SIG-M5 (cell line): ENCODE measurements at places on chromosomes 5 and 9.

GRCh38 chr5:160837211-160837610, 14.8 kb downstream of the ATP10B start:
- DNase-seq: no peak

- no peak for DNase-seq
These were observed 82.5 kb upstream of the ZNF169 start for GRCh38 chr9:94176608-94177007.

DNA sequence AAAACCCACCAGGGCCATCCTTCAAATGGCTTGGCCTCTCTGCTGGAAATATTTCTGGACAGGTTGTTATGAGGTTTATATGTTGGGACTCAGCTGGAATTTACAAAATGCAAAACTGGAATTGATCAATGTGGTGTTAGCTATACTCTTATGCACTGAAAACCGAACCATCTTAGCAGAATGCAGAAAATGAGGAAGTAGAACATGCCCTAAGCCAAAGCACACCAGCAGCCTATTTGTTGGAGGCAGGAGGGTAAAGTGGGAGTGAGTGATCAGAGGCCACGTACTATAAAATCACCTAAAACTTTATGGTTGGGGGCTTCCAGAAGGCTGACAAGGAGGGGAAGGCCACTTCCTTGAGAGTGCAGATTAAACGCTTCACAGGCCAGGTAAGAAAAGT, 63.6 kb upstream of the C5orf63 start:
- no peak for DNase-seq

DNA sequence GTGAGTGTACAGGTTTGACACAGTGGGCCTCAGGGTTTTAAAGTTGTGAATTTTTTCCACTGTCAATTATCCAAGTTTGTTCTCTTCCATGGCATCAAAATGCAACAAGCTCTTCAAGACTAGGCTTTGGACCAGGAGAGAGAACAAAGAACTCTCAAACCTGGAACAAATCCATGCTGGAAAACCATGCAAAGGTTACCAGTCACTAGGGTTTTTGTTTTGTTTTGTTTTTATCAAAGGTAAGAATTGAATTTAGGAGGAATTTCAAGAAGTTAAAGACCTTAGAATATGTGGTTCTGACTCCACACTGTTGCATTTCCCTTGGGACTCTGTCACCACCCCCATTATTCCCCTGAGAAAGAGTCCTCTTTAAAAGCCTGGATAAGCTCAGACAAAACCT, 191.1 kb upstream of the PIK3R1 start:
- DNase-seq: no peak

DNA sequence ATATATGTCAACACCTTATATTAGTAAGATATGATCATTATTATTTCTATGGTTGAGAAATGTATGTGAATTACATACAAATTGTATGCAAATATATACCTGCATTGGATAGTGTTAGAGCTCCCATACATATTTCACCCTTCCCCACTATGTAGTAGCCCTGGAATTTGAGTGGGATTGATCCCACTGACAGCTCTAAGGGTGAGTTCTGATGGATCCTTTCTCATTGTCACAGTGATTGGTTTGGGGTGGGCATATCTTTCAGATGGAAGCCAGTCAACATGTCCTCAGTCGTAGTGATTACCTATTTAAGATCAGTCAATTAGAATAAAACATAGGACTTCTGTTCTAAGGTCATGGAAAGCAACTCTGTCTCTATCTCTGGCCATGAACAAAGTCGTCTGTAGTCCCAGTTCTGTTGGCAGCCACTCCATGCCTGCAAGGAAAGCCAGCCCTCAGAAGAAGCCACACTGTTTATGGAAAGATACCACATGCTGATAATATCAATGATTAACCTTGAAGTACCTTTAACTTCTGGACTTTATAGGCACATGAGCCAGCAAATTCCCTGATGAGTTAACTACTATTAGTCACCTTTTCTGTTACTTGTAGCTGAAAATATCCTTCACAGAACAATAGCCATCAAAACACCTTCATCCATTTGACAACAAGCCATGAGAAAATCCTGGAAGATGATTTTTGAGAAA, 5.1 kb upstream of the CCDC192 start:
- DNase-seq: no peak

- DNase-seq: no peak
These were observed 999 bp upstream of the HNRNPA0 start for GRCh38 chr5:137754961-137755762.

DNA sequence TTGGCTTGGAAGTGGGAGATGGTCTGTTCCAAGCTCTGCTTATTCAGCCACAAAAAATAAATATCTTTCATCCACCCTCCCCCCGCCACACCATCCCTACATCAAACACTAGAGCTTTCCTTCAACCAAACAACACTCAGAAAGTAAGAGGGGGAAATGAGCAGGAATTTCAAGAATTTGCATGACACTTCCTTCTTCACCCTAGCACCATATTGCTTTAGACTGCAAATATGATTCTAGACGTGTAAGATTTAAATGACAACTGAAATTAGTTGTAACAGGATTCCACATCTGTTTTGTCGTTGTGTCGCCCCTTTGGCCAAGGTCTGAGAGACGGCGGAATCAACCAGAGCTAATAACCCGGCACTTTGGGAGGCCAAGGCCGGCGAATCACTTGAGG, 88.5 kb downstream of the NDFIP1 start:
- no peak for DNase-seq

- DNase-seq: no peak
These were observed 3.9 kb downstream of the FLT4 start for GRCh38 chr5:180645274-180646204.

DNA sequence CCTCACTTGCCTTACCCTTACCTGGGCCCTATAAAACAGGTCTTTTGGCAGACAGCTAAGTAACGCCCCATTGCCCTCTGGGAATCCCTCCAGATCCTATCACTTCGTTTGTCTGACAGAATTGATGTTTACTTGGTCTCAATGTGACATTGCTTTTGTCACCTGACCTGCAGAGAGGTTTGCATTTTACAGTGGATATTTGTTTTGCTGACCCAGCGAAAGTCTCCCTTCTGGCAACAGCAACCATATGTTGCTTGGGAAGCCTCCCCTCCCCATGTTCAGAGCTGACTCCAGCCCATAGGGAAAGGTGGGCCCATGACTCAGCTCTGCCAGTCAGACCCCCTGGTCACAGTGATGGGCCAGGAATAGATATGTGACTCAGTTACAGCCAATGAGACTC, 54.0 kb upstream of the LARP1 start:
- DNase-seq: no peak

GRCh38 chr9:34546102-34546833, 23.5 kb upstream of the ENHO start:
- no peak for DNase-seq

GRCh38 chr9:77879437-77879943, 152.1 kb downstream of the GNAQ start:
- no peak for DNase-seq

GRCh38 chr9:87653941-87654340, 72.0 kb upstream of the CTSL start:
- no peak for DNase-seq

DNA sequence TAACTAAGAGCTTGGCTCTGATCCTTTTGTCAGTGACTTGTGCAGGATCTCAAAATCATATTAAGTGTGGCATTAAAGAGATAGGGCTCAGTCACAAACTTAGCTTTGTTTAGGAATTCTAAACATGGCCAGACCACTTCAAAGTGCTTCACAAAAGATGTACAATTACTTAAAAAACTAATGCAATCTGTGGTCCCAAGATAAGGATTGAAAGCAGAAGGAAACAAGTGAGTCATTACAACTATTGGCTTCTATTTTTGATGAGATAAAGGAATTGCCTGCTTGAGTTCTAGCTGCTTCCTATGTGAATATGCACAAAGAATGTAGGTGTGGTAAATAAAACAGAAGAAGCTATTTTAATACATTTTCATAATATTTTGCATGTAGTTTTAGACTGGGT, 44.9 kb upstream of the SLC12A2 start:
- no peak for DNase-seq

GRCh38 chr9:94948567-94949235, 222.2 kb downstream of the AOPEP start:
- DNase-seq: no peak

GRCh38 chr5:71830681-71831539, 111.8 kb downstream of the CARTPT start:
- DNase-seq: no peak

DNA sequence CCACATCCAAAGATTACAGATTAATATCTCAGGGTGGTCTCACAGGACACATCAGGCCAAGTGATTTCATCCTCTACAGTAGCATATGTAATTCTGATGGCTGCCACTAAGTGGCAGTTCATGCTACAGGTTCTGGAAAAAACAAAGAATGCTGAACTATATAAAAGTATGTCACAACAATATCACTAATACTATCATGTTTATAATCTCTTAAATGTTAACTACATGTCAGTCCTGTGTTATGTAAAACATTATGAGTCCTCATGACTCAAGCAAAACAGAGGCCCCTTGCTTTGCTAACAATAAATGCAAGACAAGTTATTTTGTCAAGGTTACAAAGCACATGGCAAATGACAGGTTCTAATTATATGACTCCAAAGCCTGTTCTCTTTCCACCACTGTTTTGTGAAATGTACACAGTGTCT, 233.2 kb downstream of the FBXL17 start:
- DNase-seq: no peak

DNA sequence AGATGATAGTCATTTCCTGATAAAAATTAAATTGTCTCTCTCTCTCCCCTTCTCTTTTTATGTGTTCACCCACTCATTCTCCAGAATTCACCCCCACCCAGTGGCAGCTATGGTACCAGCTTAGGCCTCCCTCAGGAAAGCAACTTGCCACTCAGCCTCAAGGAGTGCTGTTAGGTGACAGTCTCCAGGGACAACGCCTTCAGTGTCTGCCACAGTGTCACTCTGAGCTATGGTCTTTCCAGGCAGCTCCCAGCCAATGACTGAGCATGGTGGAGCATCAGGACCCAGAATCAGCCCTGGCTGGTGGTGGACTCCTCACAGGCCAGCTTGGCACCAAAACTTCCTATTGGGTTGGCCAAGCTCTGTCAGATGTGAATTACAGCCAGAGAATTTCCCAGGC, 140.9 kb upstream of the PIK3R1 start:
- no peak for DNase-seq

GRCh38 chr9:102038006-102038405, 299.6 kb upstream of the GRIN3A start:
- no peak for DNase-seq

- no peak for DNase-seq
These were observed 88.8 kb downstream of the ANXA2R start for GRCh38 chr5:42951293-42951840.

- DNase-seq: no peak
These were observed 26.8 kb downstream of the TRIP13 start for GRCh38 chr5:919356-920000.

- no peak for DNase-seq
These were observed 50.9 kb upstream of the CEMIP2 start for GRCh38 chr9:71819115-71819739.

DNA sequence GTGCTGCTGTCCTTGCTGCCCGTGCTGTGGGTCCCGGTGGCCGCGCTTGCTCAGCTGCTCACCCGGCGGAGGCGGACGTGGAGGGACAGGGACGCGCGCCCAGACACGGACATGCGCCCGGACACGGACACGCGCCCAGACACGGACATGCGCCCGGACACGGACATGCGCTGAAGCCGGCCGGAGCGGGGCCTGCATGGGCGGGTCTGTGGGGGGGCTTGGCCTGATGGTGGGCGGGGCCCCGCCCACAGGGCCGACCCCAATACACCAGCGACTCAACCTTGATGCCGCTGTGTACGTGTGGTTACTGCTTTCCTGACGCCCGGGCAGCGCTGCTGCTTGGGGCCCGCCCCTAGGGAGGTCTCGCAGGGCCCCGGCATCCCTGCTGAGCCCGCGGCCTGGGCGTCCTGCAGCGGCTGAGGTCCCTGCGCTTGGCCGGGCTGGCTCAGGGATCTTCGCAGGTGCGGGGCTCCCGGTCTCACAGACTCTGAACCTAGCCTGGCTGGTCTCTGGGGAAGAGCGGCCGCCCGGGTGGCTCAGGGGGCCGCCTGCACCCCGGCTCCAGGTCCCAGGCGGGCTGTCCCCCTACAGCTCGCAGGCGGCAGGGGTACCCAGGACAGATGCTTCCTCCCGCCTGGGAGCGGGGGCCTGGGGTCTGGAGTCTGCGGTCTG, 20.9 kb downstream of the SLC6A18 start:
- DNase-seq: no peak

DNA sequence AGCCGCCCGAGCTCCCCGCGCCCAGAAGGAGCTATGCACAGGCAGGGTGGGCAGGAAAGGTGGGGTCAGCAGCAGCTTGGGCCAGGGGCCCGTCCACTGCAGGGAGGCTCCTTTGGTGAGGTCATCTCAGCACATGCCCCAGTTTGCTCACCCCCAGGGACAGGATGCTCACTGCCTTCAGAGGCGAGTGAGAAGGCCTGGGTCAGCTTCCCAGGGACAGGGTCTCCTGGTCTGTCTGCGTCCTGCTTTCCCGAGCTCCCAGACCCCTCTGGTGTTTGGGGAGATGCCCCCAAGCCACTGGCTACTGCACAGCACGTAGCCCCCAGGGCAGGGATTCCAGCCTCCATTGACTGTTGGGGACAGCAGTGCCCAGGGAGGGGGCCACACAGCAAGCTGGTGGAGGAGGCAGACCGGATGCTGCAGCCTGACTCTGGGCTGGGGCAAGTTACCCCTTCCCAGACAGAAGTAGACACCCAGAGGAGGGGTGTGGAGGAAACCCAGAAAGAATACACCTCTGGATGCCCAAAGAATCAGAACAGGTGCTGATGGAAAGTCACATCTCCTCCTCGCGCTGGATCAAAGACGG, 581 bp upstream of the SARDH start:
- DNase-seq: no peak

- no peak for DNase-seq
These were observed 291.5 kb downstream of the SEC61B start for GRCh38 chr9:99513441-99514112.

- no peak for DNase-seq
These were observed 92.0 kb upstream of the RAI14 start for GRCh38 chr5:34563931-34564709.

GRCh38 chr5:170137694-170138214, 32.1 kb downstream of the FOXI1 start:
- no peak for DNase-seq

- DNase-seq: no peak
These were observed 145.2 kb upstream of the MAST4 start for GRCh38 chr5:66450988-66451387.

DNA sequence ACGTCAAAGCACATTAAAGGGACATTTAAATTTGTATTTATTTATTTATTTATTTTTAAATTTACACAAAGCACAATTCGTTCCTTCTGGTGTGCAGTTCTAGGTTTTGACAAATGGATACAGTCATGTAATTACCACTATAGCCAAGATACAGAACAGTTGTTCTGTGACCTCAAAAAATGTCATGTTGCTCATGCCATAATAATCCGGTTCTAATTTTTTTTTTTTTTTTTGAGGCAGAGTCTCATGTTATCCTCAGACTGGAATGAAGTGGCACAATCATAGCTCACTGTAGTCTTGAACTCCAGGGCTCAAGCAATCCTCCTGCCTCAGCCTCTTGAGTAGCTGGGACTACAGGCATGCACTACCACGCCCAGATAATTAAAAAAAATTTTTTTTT, 7.8 kb downstream of the IGFBPL1 start:
- DNase-seq: no peak

- DNase-seq: no peak
These were observed 29.8 kb downstream of the PRUNE2 start for GRCh38 chr9:76876098-76876497.
